ENCODE measurements at places on chromosomes 7 and 10. TPM values are rescaled to one million over a fixed set of nuclear protein-coding genes. Genes with fewer than 3 reads are reported as not detected.

The ASAH2 gene
- total RNA-seq, result 3.6 TPM

The CNOT4 gene
- total RNA-seq, result 21.9 TPM

DNA sequence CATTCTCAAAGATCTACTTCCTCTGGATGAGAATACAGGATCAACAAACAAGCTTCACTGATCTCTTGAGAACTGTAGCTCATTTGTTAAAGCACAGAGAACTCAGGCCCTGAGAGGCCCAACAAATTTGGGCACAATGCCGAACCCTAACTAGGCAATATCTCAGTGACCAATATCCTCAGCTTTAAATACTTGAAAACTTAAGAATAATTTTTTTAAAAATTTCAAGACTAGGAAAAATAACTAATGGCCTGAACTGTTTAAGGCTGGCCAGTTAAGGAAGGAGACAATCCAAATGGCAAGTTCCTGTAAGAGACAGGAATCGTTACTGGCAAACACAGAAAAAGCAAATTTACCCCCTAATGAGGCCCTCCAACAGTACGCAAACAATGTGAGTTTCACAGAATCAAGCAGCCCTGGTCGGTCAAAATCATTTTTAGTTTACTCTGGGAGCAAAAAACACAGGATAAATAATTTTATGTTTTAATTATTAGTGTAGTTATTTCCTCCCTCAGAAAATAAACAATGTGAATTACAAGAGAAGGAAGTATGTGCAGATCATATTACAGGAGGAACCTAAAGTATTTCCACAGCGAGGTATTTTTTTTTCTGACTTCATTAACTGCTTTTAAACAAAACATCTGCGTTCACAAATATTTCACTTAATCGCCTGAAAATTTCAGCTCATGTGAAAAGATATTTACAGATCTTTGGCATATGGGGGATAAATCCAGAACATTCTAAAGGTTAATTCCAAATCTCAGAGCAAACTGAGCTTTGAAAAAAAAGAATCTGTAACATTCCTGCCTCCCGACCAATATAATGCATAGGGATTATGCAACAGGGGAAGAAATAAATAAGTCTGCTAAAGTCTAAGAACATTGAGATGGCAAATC, 39.5 kb downstream of the NT5C2 start:
- peaks cover 30% of the 10 kb centered on the region for H3K36me3 ChIP-seq
- H3K27me3 ChIP-seq, result no peaks in the 10 kb centered on the region
- no peaks in the 10 kb centered on the region for H3K4me1 ChIP-seq
- H3K4me3 ChIP-seq, result no peak overlapping the region
- H3K27ac ChIP-seq, result no peak overlapping the region

- peaks cover 29% of the 10 kb centered on the region for H3K4me1 ChIP-seq
- peak overlapping the region; percentile 80 for H3K27ac ChIP-seq
- H3K4me3 ChIP-seq, result peak overlapping the region; percentile 96
These were observed 654 bp downstream of the ALKBH4 start for GRCh38 chr7:102463841-102464576.

Measured in activated CD4-positive, alpha-beta memory T cell treated with anti-CD3 and anti-CD28 coated beads, Interleukin-2, amount 10 ng/mL, durations not matched to agents 7 days and 5 days (primary cell).